ENCODE measurements at places on chromosomes 2 and 18.

GRCh38 chr18:49618742-49619681, 57.2 kb downstream of the LIPG start:
- no peak for DNase-seq

- DNase-seq = no peak
Observed at GRCh38 chr2:133711201-133711600, 142.9 kb upstream of the NCKAP5 start.

- no peak for DNase-seq
Observed at GRCh38 chr2:183995632-183996031, 602.7 kb upstream of the ZNF804A start.

GRCh38 chr18:3605954-3606443, 156.0 kb downstream of the TGIF1 start:
- no peak for DNase-seq

GRCh38 chr2:111632661-111633060, 251.3 kb downstream of the ANAPC1 start:
- no peak for DNase-seq

- no peak for DNase-seq
Observed at GRCh38 chr2:48423376-48423775, 106.6 kb upstream of the STON1 start.

GRCh38 chr2:162688403-162688802, 150.2 kb downstream of the KCNH7 start:
- no peak for DNase-seq

DNA sequence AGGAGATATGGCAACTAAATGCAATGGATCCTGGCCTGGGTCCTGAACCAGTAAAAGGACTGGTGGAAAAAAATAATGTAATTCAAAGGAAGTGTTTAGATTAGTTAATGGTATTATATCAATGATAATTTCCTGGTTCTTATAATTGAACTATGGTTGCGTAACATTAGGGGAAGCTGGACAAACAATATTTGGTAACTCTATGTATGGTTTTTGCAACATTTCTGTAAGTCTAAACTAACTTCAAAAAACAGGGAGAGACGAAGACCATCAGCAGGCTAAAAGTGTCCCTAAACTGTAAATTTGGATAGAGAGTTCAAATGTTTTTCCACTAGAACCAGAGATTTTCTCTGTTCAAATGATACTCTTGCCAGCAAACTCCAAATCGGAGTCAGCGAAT, 36.9 kb downstream of the KLF7 start:
- DNase-seq = no peak

- DNase-seq = no peak
Observed at GRCh38 chr2:183253441-183254130, 129.3 kb downstream of the NUP35 start.

DNA sequence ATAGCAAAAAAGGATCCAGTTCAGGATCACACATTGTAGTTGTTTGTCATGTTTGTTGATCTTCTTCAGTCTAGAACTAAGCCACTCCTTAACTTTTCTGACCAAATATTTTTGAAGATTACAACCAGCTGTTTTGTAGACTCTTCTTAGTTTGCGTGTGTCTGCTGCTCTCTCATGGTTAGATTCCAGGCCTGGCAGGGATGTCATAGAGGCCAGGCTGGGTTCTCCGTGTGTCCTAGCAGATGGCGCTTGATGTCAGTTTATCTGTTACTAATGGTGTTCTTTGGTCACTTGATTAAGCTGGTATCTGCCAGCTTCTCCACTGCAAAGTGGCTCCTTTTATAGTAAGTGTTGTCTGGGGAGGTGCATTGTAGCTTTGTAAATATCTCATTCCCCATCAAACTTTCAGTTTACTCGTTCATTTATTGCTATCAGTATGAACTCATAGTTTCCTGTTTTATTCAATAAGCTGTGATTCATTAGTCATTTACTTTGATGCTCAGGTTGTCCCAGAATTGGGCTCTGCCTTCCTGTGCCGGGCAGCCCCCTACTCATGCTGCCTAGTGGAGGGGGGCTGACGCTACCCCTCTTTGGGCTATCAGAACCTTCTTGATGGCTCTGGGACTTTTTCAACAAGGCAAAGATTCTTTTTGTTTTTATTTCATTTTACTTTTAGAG, 42.1 kb downstream of the GRHL1 start:
- no peak for DNase-seq

DNA sequence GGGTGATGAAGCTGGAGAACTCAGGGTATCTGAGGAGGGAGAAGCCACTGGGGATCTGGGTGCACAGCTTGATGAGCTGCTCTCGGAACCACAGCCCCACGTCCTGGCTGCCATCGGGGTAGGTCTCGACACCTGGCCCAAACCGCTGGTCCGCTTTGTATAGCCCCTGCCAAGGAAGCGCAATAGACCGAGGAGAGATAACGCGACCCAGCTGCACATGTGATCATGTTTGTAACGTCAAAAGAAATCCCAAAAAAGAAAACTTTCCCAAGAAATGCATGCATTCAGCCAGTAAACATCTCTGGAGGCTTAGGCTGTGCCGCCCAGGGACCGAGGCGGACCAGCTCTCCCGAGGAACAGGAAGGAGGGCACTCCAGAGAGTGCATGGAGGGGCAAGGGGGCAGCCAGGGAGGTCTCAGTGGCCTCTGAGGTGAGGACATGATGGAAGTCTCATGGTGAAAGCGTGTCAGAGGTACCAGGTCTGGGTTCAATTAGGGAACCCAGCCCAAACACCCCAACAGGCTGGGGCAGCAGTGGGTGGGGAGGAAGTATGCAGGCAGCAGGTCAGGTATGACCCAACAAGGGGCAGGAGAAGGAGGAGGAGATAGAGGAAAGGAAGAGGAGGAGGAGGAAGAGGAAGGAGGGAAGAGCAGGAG, 28.3 kb downstream of the ANKMY1 start:
- no peak for DNase-seq

GRCh38 chr2:176854062-176854461, 358.5 kb upstream of the HNRNPA3 start:
- DNase-seq = no peak

DNA sequence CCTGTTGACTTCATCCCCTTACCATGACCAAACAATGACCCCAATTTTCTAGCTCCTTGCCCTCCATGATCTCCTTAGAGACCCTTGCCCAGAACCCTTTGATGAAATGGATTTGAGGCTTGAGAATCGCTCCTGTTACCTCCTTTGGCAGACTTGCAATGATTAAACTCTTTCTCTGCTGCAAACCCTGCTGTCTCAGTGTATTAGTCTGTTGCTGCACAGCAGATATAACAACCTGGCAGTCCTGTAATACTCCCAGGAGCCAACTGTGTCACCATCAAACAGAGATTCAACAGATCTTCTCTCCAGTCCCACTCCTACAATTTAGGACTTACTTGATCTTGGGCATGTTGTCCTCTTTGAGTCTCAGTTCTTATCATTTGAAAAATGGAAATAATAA, 242.9 kb downstream of the HRH4 start:
- no peak for DNase-seq

DNA sequence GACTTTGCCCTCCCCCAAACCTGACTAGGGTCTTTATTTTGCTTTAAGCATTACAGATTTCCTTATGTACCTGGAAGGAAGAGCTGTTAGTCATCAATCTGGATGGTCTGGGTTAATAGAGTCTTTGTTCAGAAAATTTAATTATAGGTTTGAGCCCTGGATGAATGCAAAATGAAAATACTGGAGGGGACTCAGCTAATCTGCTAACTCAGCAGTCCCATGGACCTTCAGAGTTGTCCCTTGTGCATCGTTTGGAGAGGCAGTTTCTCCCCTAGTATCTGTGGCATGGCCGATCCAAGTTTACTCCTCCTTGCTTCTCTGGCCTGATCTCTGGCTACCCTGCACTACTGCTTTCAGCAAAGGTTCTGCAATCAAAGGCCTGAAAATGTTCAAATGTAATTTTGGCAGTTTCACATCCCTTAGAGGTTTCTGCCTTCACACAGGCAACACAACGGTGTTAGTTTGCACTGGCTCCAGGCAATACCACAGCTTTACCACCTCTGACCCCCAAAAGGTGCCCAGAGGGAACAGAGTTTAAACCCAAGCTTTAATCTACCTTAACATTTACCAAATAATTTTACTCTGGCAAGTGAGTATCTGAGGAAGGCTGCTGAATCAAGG, 134.3 kb downstream of the THADA start:
- DNase-seq = no peak

- no peak for DNase-seq
Observed at GRCh38 chr2:217393585-217394032, 533.7 kb upstream of the TNP1 start.

- no peak for DNase-seq
Observed at GRCh38 chr2:227280895-227281294, 44.2 kb upstream of the MFF start.

DNA sequence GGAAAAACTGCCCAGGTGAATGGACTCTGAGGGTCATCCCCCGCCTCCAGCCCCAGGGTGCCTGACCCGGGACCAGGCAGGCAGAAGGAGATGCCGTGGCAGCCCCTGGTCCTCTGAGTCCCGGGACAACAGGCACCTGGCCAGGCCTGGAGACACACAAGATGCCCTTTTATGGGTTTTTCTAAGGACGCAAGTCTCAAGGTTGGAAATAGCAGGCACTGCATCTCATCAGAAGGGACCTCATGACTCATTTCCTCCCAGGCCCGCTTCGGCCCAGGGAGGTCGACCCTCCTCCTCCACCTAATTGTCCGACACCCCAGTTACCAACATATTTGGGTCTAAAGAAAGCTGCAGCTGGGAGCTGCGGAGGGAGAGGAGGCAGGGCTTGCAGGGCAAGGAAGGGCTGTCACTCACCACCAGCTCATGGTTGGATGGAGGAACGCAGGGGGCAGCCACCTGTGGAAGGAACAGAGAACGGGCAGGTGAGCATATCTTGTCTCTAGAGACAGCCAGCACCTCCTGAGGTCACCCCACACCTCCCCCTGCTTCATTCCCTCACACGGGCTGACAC, 82.9 kb downstream of the TNS1 start:
- no peak for DNase-seq

GRCh38 chr18:8951491-8951890, 151.0 kb upstream of the NDUFV2 start:
- no peak for DNase-seq

GRCh38 chr2:190023860-190024259, 38.7 kb downstream of the MSTN start:
- DNase-seq = no peak

DNA sequence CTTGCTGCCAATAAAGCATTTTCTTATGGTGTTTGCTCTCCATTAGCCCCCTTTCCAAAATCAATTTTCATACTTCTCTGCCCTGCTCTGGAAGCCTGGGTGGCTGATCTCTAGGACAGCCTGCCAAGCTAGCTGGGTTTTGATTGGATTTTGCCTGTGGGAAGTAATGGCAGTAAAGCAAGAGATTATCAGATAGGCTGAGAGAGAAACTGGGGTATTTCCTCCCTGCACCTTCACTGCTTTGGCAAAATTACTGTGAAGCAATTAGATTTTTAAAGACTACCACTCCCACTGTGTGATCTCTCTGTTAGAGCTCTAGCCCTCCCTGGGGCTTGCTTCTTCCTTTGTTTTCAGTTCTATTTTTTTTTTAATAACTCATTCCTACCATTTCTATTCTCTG, 223.8 kb downstream of the DLGAP1 start:
- DNase-seq = no peak

DNA sequence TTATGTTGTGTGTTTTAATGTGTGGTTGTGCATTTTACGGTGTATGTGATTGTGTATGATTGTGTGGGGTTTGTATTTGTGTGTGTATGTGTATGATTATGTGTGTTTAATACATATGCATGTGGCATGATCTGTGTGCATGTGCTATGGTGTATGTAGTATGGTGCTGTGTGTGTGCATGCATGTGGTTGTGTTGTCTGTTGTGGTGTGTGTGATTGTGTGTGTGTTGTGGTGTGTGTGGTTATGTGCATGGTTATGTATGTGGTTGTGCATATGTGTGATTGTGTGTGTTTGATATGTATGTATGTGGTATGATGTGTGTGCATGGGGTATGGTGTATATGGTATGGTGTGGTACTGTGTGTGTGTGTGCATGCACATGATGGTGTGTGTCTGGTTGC, 148.1 kb upstream of the AGAP1 start:
- no peak for DNase-seq

- no peak for DNase-seq
Observed at GRCh38 chr2:197198890-197199289, 111.7 kb downstream of the ANKRD44 start.

GRCh38 chr2:144208924-144209323, 311.0 kb downstream of the ZEB2 start:
- no peak for DNase-seq

- no peak for DNase-seq
Observed at GRCh38 chr2:177225965-177226360, 13.4 kb downstream of the HNRNPA3 start.

GRCh38 chr2:120597595-120598193, 138.0 kb upstream of the GLI2 start:
- DNase-seq = no peak

- no peak for DNase-seq
Observed at GRCh38 chr2:167726788-167727187, 520.6 kb downstream of the STK39 start.

DNA sequence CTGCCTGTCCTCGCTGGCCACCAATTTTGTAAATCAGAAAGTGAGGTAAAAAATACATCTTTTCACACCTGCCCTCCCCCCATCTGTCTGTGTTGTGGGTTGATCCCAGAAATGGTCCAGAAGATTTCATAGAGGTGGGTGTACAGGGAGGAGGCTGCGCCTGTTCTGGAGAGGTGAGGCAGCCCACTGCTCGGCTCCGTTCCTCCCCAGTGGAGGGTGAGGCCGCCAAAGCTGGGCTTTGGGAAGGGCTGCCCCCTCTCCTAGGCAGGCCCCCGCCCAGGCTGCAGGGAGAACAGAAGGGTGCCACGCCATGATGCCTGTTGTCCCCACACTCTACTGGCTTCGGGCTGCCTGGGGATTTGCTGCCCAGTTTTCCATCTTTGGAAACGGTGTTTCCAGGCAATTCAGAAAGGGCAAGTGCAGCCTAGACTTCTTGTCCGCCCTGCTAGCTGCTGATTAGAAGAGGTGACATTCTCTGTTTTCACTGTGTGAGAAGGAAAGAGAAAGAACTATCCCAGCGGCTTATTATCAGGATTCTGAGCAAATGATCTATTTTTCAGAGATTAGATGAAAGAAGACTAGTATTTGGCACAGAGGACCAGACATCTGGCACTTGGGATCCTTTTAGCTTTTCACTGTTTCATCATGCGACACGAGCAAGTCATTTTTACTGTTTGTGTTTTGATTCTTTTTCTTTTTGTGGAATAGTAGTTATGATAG, 18.7 kb downstream of the SMARCAL1 start:
- no peak for DNase-seq

DNA sequence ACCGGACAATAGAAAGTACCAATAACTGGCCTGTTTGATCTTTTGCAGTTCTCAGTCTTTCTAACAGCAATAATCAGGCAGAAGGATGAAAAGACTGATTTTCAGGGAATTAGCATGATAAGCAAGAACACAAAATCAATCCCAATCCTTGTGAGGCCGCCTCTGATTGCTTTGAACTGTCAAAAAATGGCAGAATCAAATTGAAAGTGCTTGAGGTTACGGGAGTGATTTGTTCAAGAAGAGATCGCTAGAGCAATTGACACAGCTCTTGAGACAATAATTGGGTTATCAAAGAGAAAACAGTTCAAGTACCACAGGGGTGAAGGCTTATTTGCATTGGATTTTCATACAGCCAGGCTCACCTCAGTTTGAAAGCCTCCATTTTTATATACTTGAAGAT, 663.4 kb downstream of the ARHGAP15 start:
- no peak for DNase-seq

- DNase-seq = no peak
Observed at GRCh38 chr18:51559902-51560287, 362.4 kb upstream of the MEX3C start.

GRCh38 chr2:160908157-160908556, 252.1 kb upstream of the TANK start:
- no peak for DNase-seq

Measured in hypothalamus (tissue), 51 donors.